ENCODE measurements at places on chromosomes 11 and 22.

DNA sequence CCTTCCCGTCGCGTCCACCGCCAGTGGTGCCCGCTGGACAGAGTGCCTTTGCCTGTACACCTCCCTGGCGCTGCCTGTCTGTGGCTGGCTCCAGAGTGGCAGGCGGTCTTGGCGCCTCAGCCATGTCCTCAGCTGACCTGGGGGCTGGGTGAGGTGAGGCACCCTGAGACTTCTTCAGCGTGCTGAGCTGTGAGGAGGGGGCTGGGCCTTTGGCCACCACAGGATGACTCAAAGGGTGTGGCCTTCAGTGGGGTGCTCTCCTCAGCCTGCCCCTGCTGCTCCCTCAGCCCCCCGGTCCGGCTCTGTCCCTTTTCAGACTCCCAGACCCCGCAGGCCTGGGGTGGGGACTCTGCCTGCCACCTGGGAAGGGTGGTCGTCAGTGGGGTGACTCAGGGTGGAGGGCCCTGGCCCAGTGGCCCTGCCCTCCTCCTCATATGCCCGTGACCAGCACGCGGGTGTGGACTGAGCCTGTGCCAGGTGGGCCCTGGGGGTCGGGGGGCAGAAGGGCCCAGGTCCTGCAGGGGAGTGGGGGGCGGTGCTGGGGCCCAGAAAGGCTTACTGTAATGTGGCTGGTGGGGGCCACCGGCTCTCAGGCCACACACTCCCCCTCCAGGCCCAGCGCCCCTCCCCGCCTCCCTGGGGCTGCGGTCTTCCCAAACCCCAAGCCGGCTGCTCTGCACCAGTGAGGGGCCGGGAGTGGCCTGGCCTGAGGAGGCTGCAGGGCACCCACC lies 15.9 kb downstream of the CRELD2 start:
- DNase-seq: no peak

GRCh38 chr11:112156956-112157766 lies 6.7 kb downstream of the IL18 start:
- no peak for DNase-seq

- DNase-seq: no peak
Observed at GRCh38 chr11:111414267-111414931, 35.3 kb upstream of the POU2AF1 start.

DNA sequence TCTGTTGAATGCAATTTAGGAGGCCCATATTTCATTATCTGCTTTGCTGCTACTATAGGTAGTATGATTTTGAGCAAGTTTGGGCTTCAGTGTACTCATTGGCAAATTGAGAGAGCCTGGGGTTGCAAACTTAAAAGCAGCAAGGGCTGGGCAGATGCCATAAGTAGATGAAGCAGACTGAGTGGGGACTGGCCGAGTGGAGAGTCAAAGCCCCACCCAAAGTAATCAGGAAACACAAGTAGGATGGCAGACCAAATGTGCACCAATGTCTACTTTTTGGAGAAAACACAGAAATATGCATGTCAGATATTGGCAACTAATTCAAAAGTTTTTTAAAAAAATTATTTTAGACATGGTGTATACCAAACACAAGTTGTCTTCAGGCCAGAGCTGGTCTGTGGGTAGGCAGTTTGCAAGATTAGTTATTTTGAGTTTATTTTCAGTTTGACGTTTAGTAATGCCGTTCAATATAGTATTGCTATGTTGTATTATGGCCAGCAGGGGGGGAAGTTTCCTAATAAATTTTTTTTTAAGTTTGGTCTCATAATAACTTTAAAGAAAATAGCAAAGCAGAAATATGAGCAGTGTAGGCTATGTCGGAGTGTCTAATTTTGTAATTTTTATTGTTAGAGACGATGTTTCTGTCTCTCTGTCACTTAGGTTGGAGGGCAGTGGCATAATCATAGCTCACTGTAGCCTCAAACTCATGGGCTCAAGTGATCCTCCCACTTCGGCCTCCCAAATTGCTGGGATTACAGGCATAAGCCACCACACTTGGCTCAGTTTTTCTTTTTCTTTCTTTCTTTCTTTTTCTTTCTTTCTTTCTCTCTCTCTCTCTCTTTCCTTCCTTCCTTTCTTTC lies 105.1 kb downstream of the HIPK3 start:
- DNase-seq: no peak

DNA sequence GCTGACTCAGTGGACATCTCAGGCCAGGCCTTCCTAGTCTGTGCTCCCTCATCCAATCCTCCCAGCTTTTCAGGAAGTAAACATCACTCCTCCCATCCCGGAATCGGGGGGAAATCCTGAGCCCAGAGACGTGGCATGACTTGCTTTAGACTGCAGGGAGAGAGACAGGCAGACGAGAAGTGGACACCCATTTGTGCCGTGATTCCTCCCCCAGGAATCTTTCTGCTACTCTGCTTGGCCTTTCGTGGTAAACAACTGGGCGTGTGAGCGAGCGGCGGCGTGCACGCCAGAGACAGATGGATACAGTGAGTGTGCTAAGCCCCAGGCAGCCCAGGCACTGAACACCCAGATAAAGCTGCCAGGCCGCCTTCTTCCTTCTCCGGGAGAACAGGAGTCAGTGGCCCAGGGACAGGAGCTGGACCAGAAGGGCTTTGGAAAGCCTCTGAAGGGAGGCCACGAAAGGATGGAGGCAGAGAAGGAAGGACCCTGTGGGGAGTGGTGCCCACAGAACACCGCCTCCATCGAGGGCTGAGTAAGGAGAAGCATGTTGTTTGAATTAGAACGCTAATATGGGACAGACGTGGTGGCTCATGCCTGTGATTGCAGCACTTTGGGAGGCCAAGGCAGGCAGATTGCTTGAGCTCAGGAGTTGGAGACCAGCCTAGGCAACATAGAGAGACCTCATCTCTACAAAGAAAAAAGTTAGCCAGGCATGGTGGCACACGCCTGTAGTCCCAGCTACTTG lies 53.0 kb upstream of the PRR5 start:
- DNase-seq: no peak

DNA sequence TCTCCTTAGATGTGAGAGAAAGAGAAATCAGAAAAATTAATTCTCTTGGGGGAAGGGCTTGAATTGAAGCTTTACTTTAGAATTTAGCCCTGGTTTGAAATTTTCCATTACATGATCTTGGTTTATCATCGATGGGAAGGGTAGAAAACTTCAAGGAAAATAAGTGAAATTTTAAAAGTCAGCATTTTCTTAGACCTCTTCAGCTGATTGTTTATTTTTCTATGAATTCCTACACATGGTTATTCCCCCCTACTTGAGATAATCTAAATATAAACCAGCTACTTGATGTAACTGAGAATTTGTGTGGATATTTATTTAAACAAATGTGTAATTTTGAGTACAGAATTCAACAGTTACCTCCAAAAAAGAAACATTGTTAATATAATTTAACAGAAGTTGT lies 10.9 kb downstream of the PIH1D2 start:
- no peak for DNase-seq

GRCh38 chr22:25747245-25747944 lies 5.4 kb downstream of the MYO18B start:
- DNase-seq: no peak

All from left renal pelvis (tissue), 4 donors.